EL (cell line): ENCODE measurements at places on chromosomes 5 and 9.

GRCh38 chr9:120694559-120694958, 19.7 kb downstream of the MEGF9 start:
- no peak for DNase-seq

DNA sequence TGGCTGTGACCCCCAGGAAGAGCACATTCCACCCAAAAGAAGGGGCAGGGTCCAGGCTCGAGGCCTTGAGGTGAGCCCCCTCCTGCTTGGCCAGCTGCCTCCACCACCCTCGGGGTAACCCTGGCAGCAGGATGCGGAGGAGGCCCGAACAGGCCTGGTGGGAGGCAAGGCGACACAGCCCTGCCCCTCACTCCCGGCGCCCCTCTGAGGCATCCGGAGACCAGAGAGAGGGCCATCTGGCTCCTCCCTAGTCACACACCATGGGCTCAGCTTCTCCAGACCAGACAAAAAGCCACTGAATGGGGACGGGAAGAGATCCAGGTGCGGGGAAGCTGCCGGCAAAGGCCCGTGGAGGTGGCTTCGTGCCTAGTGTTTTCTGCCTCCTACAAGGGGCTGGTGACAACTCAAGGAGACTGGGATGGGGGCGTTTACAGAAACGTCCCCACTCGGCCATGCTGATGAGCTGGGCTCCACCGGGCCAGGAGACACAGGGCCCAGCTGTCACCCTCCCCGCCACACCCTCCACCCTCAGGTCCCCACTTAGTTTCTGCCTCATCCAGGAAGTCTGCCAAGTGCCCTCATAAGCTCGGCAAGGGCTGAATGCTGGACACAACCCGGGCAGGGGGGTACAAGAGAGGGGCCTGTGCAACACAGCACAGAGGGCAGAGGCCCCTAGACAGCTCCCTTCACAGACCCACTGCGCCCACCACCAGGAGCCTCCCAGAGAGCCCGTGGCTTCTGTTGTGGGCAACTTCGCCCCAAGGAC, 41.9 kb downstream of the NACC2 start:
- no peak for DNase-seq

DNA sequence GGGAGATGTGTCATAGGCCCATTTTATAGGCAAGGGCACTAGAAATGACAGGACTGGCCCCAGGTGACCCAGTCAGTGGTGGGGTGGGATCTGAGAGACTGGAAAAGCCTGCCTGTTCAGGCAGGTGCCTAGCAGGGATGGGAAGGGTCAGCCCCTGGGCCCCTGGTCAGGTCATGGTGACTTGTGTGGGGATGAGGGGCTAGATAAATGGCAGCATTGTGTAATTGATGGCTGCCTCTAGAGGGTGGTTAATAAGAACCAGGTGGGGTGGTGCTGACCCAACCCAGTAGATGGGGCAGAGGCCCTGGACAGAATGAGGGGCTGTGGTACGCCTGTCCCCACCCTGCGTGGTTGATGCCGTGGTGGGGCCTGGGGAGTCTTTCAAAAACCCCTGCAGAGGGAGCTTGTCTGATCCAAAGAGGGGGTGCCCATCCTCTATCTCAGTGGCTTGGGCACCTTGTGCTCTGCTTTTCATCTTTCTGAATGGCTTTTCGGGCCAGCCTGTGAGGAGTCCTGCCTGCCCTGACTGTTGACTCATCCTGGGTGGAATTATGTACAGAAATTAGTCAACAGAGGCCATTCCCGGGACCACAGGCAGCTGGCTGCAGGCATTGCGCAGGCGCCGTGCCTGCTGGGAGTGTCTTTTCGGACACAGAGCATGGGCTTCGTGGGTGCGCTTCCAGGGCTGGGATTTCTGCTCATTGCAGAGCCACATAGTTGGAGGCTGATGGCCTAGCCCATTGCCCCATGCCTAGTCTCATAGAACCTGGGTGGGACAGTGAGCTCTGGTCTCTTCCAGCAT, 93.6 kb upstream of the PITX1 start:
- DNase-seq = peak; percentile 93

DNA sequence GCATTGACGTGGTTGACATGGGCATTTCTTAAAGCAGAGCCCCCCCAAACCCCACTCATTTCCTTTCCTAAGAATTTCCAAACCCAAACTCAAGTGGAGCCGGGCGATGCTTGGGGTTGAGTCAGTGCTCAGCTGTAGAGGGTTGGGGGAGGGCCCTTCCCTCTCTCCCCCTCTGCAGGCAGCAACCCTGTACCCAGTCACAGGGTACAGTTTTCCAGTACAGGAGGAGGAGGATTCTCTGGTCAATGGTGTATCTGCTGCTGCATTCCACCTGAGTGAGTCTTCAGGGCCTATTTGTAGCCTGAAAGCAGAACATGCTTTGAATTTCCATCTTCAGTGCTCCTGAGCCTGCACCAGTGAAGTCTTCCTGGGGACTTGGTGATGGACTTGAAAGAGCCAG, 55.8 kb downstream of the ENTREP1 start:
- DNase-seq = peak; percentile 48

GRCh38 chr5:67195406-67196275, 958 bp downstream of the CD180 start:
- no peak for DNase-seq

- no peak for DNase-seq
Observed at GRCh38 chr5:179362355-179362754, 17.1 kb upstream of the ADAMTS2 start.

DNA sequence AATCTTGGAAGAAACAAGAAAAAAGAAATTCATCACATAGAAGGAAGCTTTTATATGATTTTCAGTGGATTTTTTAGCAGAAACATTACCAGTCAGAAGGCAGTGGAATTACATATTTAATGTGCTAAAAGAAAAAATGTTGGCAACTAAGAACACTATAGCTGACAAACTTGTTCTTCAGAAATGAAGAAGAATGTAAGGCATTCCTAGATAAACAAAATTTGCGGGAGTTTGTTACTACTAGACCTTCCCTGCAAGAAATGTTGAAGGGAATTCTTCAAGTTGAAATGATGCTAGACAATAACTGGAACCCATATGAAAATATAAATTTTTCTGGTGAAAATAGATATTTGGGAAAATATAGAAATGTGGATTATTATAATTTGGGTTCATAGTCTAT, 718.3 kb upstream of the GRAMD2B start:
- DNase-seq = no peak

- no peak for DNase-seq
Observed at GRCh38 chr5:51275428-51275827, 107.8 kb upstream of the ISL1 start.

- DNase-seq = no peak
Observed at GRCh38 chr5:172494630-172495505, 40.5 kb upstream of the SH3PXD2B start.

- DNase-seq = no peak
Observed at GRCh38 chr5:143870362-143870761, 58.4 kb downstream of the HMHB1 start.

- peak; percentile 8 for DNase-seq
Observed at GRCh38 chr5:109529520-109529919, 119.7 kb upstream of the PJA2 start.

- no peak for DNase-seq
Observed at GRCh38 chr9:99779277-99779676, 42.4 kb upstream of the NR4A3 start.

DNA sequence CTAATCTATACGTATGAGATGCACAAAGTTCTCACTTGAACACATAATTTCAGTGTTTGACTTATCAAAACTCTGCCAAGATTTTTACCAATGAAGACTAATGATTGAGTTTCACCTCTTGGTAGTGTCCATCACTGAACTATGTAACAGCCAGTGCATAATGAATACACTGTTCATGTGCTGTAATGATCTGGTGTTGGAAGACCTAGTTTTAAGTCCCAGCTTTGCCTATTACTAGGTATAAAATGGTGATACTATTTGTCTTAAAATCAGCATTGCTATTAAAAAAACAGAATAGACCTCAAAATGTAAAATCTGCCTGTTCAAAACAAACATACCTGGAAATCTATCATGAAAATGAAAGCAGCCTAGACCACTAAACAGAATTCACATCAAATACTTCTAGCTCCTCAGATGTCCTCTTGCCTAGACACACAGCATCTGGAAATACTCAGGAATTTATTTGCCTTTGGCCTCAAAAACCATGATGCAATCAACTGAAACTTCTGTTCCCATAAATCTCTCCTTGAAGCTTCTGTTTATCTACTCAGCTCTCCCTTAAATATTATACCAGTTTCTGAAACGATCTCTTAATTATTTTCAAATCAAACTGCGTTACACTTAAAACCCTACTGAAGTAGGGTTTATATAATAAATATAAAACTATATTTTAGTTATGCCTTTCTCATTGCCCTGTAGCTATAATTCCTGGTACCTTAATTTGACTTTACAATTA, 38.1 kb downstream of the MRPS27 start:
- DNase-seq = peak; percentile 86

DNA sequence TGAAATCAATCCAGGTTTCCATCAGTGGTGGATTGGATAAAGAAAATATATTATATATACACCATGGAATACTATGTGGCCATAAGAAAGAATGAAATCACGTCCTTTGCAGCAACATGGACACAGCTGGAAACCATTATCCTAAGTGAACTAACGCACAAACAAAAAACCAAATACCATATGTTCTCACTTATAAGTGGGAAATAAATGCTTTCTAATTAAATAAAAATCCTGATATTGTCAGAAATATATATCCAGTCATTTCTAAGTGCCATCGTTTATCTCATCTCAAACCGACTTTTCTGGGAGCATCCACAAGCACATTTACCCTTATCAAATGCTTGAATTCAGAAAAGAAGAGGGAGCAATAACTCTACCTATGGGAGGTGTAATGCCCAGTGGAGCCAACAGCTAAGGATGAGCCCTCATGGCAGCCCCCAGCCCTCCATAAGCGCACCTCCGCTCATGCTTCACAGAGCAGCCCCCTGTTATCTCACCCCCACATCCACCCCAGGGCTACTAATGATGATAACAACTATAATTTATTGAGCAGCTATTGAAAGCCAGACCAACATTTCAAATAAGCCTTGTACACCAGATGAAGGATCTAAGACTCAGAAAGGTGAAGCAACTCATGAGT, 101.7 kb upstream of the SPOCK1 start:
- DNase-seq = no peak

DNA sequence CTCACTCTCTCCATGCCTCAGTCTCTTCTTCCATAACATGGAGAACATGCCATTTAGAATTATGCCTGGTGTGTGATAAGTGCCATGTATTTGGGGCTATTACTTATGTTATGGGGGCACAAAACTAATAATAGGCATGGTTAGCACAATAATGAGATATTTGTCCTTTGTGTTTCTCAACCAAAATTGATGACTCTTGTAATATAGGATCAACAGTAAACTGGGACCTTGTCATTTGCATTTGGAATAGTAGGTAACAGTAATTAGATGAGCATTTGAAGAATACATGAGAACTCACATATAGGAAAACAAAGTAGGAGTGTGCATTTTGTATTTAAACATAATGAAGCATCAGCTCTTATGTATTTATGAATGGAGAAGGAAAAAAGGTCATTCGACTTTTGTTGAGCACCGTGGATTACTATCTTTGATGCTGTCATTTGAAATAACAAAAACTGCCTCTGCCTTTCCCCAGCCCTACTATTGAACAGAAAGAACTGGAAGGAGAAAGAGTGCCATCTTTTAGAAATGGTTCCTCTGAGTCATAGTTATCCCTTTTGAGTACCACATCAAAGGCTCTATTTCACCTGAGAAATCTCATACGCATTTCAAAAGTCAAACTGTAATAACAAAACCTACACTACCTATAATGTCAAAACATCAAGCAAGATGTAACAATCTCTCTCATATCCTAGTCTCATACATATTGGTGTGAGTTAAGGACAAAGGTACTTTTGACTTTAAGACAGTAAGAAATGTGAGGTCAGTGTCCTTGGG, 655.2 kb downstream of the PDE4D start:
- no peak for DNase-seq

DNA sequence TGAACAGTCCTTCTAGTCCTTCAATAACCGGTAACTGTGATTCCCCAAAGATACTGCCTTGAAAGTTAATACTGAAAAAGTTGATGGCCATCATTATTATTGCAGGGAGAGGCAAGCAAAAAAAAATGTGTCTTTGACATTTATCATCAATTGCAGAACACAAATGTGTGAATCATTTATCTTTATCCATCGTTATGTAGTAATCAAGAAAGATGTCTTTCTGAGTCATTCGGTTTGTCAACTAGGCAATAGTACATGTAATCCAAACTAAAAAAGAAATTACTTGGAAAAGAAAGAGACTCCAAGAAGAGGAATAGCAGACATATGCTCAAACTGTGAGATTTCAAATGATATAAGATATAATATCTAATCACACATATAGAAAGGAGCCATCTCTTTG, 473.0 kb downstream of the CETN3 start:
- no peak for DNase-seq

DNA sequence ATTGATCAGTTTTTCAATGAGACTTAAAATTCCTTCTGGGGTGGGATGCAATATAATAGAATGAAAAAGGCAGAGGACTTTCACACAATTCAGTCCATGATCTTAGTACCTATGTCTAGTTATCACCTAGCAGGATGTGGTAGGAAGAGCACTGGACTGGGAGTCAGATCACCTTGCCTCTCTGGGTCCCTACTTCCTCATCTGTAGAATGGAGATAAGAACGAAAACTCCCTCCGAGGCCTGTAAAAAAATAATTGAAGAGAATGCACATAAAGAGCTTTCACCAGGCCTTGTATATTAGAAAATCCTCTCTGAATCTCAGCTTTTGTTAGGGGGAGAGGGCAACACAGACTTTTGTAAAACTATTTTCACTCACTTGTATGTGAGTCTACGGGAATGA, 681 bp upstream of the TMEFF1 start:
- no peak for DNase-seq

GRCh38 chr9:101388507-101388993, 3.7 kb upstream of the BAAT start:
- no peak for DNase-seq

DNA sequence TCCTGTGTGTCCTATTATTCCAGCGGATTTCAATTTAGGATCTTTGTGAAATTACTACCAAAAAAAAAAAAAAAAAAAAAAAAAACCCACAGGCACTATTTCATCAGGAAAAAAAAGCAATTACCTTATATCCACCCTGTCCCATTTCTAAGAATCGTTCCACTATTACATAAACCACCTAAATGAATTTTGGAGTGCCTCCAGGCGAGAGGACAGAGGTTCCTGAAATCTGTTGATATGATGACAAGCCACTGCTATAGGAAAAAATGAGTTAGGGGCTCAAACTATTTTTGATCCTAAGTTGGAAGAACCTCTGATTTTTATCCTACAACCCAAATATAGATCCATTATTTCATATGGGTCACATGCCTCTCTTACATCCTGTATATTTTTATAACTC, 177.9 kb downstream of the GNAQ start:
- no peak for DNase-seq
